ENCODE measurements at places on chromosomes 2 and 18.

- DNase-seq: no peak
These were observed 1365.5 kb upstream of the CHAC2 start for GRCh38 chr2:52402128-52402527.

DNA sequence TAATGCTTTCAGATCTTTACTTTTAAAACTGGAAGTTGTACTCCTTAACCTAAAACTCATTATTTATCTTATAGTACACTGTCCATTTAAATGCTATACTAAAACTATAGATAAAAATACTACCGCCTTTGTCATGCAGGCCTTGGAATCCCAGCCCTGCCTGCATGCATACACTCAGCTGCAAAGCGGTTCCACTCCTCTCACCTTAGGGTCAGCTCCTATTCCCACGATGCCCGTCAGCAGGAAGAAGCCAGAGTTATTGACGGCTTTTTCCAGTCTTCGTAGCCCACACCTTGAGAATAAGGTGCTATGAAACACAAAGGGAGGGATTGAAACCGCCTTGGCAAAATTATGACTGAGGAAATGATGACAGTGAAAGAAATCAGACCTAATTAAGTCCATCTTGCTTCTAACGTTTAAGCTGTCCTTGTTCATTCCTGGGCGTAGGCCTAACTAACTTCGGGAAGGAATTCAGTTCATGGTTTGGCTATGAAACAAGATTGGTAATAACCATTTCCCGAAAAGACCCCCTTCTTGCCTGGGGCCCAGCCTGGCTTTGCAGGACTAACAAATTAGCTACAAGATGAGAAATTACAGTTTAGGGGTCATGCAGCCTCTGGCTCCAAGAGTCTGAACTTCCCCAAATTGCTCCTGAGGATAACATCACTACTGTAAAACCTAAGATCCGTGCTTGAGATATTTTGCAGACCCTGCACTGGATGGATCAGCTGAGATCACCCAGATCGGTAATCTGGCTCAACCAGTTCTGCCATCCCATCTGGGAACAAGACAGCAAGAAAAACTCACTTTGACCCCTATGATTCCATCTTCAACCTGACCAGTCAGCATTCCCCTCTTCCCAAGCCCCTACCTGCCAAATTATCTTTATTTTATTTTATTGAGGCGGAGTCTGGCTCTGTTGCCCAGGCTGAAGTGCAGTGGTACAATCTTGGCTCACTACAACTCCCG lies 17.1 kb downstream of the EPB41L5 start:
- no peak for DNase-seq

GRCh38 chr2:238369591-238370040 lies 49.3 kb downstream of the TRAF3IP1 start:
- DNase-seq: peak; percentile 35

DNA sequence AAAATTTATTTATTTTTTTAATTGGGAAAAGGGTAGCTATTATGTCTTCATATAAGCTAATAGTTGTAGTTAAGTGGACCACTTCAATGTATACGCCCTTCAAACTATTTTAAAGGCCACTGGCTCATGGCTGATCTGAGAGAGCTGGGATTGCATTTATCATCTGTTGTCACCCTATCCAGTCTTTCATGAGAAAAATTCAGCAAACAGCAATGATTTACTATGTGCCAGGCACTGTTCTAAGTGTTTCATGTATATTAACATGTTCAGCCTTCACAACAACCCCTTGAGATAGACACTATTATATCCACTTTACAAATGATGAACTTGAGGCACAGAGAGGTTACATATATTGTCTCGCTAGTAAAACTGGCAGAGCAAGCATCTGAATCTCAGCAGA lies 66.1 kb upstream of the ZNF397 start:
- DNase-seq: no peak

DNA sequence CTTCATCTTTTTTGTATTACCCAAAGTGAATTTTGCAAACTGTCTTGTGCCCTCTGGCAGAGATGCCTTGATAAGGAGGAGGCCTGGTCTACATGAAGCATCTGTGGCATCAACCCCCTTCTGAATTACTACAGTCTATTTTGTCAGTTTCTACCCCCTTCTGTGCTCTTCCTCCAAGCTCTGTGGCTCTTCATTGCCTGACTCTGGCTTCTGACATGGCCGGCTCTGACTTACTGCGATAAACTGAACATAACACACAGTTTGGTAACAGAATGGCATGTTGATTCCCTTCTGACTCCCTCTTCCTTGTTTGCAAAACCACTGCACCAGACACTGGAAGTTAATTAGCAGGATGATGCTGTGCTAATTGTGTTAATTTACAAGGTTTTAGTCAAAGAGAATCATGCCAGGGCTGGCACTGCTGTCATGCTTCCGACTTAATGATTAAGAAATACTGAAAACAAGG lies 122.5 kb downstream of the FIGN start:
- DNase-seq: no peak

GRCh38 chr2:152740743-152741328 lies 22.4 kb downstream of the ARL6IP6 start:
- DNase-seq: no peak

DNA sequence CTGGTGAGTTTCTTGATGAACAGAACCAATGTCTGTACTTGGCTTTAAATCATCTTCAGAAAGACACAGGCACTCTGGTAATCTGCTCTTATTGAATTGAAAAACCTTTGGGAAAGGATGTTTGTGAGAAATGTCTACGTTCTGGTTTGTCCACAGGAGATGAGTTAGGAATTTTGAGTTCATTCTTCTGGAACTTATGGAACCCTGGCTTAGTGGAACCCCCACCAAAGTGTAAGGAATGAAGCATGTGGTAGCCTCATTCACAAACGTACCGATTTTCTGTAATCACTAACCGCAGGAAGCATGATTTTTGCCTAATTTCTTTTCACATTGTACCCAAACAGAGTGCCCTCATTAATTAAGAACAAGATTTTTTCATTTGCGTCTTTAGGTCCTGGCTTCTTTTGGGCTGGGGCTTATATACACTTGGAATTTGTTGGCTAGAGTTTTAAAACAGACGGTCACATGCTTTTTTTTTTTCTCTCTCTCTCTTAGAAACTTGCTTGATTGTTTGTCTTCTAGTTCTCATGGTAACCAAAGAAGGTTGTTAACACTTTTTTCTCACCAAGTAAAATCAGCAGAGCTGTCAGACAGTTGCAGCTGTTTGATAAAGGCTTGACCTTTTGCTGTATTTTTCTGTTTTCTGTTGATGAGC lies 314.1 kb upstream of the THUMPD2 start:
- no peak for DNase-seq

DNA sequence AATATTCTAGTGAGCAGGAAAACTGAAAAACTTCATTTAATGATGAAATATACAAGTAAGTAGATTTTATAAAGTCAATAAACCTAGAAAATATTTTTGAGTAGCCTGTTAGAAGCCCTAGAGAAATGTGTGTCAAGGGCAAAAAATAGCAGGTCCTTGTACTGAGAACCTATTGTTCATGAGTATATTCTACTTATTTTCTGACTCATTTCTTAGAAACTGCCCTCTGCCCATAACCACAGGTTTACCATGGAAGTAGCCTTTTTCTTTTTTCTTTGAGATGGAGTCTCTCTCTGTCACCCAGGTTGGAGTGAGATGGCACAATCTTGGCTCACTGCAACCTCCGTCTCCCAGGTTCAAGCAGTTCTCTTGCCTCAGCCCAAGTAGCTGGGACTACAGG lies 19.4 kb upstream of the SELENOI start:
- no peak for DNase-seq

DNA sequence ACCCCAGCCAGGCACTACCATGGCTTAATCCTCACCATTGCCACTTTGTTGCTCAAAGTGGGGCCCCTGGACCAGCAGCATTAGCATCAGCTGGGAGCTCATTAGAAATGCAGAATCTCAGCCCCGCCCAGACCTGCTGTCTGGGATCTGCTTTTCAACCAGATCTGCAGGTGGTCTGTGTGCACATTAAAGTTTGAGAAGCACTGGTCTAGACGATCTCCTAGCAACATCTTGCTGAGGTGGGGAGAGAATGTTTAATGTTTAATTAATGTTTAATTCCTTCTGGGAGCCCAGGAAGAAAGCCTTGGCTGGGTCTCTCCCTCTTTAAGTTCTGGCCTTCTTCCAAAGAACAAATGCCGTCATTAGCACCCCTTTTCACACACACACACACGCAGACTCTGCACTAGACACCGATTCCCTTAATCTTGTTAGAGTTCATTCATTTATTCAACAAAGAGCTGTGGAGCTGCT lies 53.7 kb downstream of the EDAR start:
- no peak for DNase-seq

DNA sequence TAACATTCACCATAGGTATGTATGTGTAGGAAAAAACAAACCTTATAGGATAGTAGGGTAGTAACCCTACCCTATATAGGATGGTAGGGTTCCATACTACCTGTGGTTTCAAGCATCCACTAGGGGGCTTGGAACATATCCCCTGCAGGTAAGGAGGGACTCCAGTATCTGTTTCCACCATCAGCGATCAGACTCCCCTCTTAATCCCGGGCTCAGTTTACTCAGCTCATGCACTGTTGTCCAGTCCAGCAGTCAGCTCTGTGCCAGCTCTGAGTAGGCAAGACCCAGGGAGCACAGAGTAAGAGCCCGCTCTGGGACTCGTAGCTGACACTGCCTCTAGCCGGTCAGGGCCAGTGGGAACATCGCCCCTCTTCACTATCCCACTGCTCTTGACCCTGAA lies 61.7 kb downstream of the MEX3C start:
- no peak for DNase-seq

DNA sequence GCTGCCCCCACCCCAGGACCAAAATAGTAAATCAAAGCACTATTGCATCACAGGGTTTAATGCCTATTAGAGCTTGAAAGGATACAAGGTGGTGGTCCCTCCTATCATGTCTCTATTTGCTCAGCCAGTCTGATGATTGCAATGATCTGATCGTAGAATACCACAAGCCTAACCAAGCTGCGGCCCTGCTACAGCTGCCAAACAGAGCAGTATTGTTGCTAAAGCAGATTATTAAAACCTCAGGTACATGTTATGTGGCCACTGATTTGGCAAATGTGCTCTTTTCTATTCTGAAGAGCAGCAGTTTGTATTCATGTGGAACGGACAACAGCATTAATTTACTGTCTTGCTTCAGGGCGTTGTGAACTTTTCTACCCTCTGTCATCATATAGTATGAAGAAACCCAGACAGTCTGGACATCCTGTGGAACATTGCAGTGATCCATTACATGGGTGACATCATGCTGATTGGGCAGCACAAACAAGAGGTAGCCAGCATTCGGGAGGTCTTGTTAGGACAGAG lies 8.4 kb upstream of the VAPA start:
- DNase-seq: no peak

GRCh38 chr2:42764096-42764495 lies at the start of gene OXER1:
Gene OXER1, minus strand, starts transcription at chr2:42764135. Its CDS starts 73 bp downstream, at chr2:42764062.
- no peak for DNase-seq

DNA sequence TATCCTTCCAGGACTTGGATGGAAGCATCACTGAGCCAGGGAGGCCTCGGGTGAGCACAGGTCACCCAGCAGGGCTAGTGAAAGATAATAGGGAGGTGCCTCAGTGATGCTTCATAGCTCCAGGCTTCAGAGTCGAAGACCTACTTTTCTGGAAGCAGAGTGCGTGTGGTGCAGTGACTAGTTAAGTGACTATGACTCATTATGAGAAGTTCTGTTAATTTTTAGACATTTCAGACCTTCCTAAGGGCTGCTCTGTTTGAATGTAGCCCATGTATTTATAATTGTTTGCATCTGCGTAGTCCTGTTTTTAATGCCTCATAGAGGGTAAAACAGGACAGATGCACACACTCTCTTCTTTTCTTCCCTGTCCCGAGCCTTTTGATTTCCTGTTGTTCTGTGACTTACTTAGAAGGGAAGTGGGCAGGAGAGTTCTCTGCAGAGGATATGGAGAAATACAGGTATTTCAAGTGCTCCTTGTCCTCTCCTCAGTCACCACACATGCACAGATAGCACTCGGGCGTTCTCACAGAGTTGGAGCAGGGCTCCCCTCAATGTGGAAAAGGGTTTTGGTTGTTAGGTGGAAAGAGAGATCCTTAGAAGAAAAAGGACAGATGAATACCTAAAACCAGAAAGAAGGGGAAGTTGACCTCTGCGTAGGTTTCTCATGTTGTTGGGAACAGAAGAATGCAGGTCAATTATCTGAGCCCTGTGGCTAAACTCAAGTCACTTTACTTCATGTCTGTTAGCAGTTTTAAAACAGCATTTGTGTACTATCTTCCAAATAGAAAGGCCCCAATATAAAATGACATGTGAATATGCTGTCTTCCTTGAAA lies 34.7 kb downstream of the RALB start:
- DNase-seq: no peak

DNA sequence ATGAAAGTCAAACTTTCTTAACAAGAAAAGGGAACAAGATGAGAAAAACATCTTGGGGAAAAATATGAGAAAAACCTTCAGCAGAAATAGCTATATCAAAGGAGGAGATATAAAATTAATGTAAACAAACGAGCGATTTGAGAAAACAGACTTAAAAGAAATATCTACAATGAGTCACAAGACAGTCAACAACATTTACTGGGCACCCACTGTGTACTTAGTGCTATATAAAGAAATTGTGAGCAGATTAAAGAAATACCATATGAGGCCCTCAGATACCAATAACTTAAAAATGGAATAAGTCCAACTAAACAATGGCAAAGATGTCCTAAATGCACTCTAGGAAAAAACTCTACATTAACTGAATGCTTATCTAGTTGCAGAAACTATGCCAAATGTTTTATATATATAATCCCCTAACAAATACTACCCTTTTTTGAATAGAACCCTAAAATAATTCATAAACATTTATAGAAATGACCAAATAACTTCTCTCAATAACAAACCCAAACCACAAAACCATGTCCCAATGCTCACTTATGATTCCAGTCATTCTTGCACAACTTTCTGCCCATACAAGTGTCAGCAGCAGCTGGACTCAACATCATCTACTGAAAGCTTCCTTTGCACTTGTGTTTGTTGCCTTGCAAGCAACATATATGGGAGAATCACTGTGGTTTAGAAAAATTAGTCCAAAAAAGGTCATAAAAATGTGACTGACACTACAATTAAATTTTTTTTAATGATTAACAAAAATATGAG lies 83.5 kb downstream of the COBLL1 start:
- DNase-seq: no peak

GRCh38 chr2:232874677-232875223 lies 4.7 kb downstream of the SNORC start:
- DNase-seq: no peak

DNA sequence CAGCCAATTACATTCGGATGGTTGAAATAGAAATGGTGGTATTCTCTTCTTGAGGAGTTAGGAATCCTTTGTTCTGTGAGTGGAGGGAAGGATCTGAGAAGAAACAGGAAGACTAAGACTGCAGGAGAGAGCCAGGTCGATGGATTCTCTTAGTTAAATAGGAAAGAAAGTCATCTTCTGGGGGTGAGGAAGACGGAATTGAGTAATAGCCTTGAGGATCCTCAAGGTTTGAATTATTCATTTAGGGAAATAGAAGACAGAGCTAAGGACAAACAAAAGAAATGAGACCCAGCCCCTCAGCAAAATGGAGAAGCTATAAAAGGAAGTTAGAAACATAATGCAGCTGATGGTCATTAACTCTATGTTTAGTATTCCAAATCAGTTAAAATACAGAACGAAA lies 1.8 kb downstream of the LAPTM4A start:
- DNase-seq: no peak

- no peak for DNase-seq
These were observed 247.4 kb upstream of the ST6GAL2 start for GRCh38 chr2:107133412-107133811.

Data from right hindlimb (tissue), 1 donor.